ENCODE measurements at places on chromosomes 1 and 21.

DNA sequence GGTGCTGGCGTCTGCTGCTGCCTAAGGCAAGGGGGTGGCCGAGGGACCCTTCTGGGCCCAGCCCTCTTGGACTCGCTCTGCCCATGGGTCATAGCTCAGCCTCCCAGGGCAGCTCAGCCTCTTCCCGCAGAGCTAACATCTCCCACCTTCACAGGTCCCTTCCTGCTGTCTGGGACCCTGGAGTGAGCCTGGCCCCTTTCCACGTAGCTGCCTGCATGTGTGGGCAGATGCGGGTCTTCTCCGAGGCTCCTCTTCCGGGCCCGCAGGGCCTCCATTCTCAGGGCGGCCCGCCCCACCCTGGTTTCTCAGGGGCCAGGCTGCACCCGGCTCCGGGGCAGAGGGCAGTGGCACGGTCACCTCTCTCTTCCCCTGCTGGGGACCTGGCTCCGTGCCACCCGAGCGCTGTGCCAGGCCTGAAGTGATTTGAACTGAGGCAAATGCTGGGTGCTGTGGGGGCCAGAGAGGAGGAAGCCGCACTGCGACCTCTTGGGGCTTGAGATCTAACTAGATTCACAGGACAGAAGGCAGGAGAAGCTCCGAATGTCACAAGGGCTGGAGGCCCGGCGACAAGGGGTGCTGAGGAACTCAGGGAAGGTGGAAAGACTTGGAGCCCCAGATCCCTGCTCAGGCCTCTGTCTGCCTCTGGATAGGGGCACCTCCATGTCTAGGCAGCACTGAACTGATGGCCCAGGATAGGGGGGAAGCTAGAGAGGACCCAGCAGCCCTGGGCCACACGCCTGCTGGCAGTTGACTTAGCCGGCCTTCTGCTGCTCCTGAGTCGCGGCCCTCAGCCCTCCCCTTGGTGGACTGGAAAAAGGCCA lies 40.7 kb downstream of the COQ8A start:
- DNase-seq, result no peak

DNA sequence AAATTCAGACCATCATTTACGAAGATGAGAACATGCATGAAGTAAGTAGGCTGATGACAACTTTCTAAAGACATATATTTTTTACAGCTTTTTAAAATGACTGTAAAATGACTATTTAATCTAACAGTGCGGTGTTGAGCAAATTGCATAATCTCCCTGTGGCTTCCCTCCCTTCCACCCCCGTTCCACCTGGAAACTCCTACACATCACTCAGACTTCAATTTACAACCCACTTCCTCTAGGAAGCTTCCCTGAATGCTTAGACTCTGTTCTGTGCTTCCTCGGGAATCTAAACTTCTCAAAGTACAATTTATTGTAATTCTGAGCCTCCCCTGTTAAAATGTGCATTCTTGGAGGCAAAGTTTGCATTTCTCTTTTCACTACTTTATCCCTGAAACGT lies 354.9 kb downstream of the DPYD start:
- DNase-seq, result no peak

DNA sequence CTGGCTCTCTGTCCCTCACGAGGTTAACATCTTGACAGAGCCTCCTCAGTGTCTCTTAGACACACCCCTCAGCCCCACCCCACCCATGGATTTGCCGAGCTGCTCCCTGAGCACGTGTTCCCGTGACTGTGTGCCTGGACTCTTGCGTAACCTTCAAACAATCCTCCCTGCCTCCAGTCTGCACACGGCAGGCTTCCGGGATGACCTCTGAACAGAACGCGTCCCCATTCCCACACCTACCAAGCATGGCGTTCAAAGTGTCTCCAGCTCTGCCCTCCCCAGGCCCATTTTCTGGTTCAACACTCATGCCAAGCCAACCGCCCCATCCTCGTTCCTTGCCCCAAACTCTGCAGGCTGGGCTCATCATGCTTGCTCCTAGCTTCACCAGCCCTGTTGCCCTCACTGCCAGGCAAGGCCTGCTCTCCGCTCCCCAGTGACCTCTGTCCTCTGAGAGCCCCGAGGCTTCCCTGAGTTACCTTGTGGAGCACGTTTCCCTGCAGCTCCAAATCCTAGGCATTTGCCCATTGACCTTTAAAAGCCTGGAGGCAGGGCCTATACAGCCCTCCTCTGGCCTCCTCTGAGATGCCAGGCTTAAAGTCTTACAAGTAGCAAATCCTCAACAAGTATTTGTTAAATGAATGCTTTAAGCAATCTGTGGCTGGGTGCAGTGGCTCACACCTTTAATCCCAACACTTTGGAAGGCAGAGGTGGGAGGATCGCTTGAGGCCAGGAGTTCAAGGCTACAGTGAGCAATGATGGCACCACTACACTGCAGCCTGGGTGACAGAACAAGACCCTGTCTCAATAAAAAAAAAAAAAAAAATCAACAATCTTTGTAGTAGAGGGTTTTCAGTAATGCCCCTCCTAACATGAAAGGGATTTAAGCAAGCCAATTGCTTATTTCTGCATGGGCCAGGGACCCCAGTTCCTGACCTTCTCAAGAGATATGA lies 5.0 kb downstream of the AGT start:
- no peak for DNase-seq

GRCh38 chr1:156848461-156849150 lies 10.3 kb downstream of the INSRR start:
- DNase-seq, result no peak

GRCh38 chr1:38958967-38959366 lies 17.3 kb upstream of the RHBDL2 start:
- no peak for DNase-seq
